ENCODE measurements at places on chromosomes 4 and X.

DNA sequence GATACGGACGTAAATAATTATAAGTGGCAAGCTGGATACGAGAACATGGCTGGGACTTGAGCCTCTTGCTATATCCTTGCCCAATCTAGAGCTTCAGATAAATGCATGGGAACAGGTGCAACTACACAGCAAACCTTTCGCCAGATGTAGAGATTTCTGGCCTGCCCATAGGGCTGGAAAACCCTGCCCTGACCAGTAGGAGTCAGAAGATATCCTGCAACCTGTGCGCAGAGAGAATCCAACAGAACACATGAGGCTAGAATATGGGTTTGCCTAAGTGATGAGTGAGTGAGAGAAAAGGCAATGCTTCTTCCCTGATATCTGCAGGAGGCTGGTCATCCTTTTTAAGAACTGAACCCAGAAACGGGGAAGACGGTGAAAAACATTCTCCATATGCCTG, 805.3 kb upstream of the TENM3 start:
- no peak for DNase-seq

DNA sequence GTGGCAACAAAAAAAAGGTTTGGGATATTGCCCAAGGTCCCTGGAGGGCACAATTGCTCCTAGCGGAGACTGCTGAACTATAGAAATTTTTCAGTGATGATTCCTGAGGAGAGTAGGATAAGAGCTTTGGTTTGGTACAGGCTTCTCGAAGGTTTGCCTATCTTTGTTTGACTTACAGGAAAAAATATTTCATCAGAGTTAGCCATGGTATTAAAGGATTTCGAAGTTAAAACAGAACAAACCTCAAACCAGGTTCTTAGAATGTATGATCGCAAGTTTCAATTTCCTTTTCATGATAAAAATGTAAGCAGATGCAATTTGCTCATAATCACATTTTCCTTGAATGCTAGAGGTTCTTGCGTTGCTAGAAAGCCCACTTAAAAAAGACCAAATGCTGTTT, 1.7 kb downstream of the EGFL6 start:
- DNase-seq: no peak

- no peak for DNase-seq
Observed at GRCh38 chr4:20816287-20816686, 116.0 kb downstream of the PACRGL start.

- DNase-seq: no peak
Observed at GRCh38 chrX:129981752-129982299, 609 bp upstream of the BCORL1 start.

GRCh38 chrX:11352296-11352741, 59.1 kb downstream of the AMELX start:
- DNase-seq: no peak

DNA sequence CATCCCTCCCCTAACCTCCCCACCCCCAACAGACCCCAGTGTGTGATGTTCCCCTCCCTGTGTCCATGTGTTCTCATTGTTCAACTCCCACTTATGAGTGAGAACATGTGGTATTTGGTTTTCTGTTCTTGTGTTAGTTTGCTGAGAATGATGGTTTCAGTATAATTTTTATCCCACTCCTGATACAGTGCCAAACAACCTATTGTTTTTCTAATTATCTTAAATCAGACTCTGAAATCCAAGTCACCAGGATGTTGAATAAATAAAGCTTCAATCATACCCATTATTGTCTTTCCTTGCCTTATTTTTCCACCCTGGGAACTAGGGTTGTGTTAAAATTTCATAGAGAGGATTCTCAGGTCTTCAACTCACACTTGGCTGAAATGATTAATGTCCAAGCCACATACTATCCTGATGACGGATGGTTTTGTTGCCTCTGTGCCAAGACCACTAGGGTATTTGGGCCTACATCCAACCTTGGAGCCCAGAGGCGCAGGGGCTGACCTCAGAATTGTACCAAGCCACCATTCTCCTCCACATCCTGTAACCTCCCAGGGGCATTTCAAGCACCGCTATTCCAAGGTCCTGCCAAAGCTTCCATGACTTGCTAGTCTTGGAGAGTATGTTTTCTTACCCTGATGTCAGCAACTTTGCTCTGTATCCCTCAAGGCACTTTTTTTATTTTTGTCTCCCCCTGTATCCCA, 332.4 kb downstream of the ARHGAP24 start:
- no peak for DNase-seq

DNA sequence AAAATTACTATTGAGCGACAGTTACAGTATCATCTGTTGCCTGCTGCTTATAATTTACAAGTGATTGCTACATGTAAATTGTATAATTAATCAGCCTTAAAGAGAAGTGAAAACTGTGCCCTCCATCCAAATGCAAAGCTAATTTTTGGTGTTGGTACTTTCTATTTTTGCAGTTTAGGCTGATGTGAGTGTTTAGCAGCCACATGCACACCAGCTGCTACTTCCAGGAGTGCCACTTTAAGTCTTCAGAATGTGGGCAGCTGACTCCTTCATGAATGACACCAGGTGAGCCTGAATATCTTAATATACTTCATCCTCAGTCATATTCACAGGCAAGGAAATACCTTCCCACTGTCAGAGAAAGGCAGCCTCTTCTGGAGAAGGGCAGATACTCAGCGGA, 149.8 kb upstream of the RASGEF1B start:
- no peak for DNase-seq

GRCh38 chr4:180557348-180557747, 1685.9 kb upstream of the TENM3 start:
- DNase-seq: no peak

DNA sequence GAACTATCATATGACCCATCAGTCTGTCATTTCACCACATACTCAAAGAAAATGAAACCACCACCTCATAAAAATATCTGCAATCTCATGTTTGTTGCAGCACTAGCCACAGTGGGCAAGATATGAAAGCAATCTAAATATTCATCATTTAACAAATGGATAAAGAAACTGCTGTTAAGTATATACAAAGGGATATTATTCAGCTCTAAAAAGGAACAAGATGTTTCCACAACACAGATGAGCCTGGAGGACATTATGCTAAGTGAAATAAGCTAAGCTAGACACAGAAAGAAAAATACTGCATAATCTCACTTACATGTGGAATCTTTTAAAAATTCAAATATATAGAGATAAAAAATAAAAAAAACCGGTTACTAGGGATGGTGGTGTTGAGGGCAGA, 108.2 kb upstream of the BRWD3 start:
- no peak for DNase-seq

- DNase-seq: no peak
Observed at GRCh38 chr4:89099034-89099433, 12.3 kb upstream of the TIGD2 start.

GRCh38 chrX:1657367-1658070, 42.7 kb downstream of the ASMT start:
- no peak for DNase-seq

DNA sequence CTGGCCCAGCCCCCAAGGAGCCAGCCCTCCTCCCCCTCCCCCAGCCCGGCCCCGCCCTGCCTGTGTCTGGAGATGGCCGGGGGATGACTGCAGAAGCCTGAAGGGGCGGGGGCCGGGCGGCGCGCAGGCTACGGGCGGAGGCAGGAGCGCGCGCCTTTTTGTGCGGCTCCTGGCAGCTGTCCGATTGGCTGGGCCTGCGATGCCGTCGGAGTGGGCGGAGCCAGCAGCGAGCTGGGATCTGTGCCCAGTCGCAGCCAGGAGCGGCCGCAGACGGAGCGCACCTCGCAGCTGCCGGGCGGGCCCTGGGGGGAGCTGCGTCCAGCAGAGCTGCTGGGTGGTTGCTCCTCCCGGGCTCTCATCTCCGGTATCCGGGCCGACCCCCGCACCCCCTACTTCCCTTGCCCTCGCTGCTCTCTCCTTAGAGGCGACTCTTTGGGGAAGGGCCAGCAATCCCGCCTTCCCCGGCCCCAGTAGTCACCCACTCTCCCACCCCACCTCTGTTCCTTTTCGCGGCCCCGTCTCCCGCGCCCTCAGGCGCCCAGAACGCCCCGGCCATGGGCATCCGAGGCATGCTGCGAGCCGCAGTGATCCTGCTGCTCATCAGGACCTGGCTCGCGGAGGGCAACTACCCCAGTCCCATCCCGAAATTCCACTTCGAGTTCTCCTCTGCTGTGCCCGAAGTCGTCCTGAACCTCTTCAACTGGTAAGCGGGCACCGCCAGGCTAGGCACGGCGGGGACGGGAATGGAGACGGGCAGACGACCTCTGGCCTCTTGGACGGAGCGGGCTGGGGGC, at the start of gene GABRQ:
Gene GABRQ (plus strand): TSS at position 247 of the 794 bp plus-strand sequence. CDS start 308 bp downstream, at position 555.
- no peak for DNase-seq

- DNase-seq: no peak
Observed at GRCh38 chr4:12242354-12242753, 813.7 kb upstream of the HS3ST1 start.

DNA sequence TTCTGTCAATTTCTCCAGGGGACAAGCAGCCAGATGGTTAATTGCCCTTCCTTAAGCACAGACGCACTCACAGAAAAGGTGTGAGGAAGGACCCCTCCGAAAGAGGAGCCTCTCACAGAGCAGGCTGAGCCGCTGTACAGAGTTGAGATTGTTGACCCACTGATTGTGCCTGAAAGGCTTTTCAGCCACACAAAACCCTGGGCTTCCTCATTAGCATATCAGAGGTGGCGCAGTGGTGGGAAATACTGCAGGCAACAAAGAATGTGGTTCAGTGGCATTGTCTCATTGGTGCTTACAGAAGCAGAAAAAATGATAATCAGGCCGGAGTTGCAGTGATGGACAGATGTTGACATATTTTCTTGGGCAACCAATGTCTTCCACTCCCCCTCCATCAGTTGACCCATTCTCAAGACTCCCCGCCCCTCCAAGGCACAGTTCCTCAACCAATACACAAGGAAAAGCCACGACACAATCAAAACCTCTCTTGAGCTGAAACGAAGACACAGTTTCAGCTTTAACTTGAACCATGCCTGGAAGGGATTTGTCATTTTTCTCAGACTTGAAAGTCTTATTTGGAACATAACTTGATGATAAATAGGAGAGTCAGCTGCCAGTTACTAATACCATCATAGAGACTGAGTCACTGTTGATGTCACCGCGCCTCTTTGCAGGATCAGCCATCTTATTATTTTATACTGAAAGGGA, 53.1 kb downstream of the ATXN3L start:
- no peak for DNase-seq

GRCh38 chr4:2231082-2231481, 10.8 kb downstream of the HAUS3 start:
- no peak for DNase-seq

DNA sequence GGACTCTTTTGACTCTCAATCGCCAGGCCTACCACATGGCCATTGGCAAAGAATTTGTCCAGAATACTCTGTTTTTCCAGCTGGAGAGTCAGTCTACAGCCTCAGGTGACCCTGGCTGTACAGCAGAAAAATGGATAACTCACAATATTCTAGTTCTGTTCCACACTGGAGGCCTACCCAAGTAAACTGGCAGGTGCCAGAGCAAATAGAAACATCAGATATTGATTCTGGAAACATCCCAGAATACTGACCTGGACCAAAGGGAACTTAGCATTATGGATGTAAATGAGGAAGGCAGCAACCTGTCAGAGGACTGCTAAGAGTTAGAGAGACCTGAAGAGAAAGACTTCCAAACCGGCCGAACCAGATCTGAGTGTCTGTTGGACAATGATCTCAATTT, 147.9 kb upstream of the SMAD1 start:
- no peak for DNase-seq

DNA sequence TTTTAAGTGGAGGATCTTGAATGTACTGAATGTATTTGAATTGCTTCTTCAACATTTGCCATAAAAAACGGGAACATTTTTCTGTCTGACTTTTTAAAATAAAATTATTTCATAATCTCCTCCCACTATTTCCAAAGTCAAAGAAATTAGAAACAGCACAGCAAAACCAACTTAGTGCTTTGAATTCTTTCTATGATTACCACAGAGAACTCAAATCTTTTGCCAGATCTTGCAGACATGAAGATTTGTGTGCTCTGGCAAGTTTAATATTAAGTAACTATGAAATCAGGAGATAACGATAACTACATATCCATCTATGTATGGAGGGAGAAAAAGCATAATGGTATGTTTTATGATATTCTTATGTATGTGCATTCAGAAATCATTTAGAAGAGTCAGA, 982.2 kb downstream of the PCDH7 start:
- DNase-seq: no peak

DNA sequence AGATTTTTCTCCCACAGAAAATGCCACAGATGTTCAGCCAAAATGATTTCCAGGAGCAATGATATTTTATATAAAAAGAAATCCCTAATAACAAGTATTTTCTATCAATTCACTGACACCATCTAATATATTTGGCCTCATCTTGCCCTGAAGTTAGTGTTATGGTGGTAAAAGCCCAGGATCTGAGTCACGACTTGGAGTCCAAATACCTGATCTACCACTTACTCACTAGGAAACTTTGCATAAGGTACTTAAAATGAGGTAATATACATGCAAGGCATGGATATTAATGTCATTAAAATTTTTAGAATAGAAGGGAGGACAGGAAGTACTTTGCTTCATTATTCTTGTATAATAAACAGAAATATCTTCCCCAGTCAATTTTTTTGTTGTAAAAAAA, 16.3 kb downstream of the PPP3CA start:
- DNase-seq: no peak

DNA sequence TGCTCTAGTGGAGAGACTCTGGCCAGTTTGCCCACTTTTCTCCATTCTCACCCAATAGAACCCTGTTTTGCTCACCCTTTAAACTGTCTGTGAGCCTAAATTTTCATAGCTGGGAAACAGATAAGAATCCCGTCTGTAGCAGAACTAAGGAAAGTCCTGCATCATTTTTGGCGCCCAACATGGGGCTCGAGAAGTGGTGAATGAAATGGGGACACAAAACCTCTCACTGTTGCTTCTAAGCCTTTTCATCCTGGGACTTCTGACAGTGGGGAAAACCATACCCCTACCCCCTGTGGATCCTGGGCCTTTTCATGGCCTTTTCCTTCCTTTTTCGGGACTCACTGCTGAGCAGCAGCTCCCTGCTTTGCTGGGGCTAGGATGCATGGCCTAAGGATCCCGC, 189.9 kb downstream of the INPP4B start:
- no peak for DNase-seq

DNA sequence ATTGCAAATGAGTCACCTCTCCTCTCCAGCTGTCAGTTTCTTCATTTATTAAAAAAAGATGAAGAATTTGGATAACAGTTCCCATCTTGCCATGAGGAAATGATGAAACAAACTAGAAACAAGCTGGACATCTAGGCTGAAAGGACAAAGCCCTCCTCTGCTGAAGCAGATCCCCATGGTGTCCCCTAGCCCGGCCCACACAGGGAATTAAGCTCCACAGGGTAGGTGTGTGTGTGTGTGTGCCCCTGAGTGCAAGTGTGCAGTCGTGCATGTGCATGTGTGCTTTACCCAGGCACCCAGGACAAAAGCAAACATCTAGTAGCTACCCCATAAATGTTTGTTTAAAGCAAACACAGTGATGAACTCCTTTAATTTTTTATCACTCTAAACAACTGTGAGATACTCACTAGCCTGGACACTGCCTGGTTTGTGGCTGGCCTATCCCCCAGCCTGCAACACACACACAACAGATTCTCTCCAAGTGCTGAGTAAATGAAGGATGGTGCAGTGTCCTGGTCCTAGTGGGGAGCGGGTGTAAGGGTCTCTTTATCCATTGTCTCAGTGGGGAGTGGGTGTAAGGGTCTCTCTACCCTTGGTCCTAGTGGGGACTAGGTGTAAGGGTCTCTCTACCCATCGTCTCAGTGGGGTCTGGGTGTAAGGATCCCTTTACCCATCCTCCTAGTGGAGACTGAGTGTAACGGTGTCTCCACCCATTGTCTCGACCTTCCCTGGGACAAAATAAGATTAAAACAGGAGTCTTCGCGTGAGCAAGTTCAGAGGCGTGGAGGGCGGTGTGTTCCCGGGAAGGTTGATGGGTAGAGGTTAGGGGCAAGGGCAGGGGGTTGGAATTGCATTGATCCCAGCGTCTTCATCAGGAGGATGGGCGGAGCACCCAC, 688 bp upstream of the EVC start:
- no peak for DNase-seq

Measured in amniotic stem cell (primary cell).